ENCODE measurements at places on chromosomes 12 and 14.

DNA sequence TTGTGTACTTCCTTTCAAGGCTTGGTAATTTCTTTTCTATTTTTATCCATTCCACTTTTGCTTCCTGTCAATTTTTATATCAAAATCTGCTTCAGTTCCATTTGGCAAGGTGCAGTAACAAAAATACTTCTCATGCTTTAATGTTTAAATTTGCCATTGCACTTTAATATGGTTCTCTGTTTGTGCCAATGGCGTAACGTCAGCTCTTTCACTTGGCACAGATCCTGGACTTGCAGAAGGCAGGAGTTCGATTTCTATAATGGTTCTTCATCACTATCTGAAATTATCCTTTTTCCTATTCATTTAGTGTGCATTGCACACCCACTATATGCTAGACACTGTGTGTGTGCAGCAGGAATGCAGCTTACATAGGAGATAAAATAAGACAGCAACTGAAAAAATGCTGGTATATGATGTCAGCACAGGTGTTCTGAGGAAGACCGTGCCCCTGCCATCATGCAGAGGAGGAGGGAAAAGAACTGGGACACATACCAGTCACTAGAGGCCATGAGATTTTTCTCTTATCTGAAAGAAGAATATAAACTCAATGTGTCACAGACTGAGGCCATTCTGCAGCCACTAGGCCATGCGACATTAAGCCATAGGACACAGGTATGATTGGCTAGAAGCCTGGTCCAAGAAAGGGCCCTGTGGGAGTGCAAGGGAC is 298.2 kb downstream of the RPAP3 start:
- DNase-seq: no peak

DNA sequence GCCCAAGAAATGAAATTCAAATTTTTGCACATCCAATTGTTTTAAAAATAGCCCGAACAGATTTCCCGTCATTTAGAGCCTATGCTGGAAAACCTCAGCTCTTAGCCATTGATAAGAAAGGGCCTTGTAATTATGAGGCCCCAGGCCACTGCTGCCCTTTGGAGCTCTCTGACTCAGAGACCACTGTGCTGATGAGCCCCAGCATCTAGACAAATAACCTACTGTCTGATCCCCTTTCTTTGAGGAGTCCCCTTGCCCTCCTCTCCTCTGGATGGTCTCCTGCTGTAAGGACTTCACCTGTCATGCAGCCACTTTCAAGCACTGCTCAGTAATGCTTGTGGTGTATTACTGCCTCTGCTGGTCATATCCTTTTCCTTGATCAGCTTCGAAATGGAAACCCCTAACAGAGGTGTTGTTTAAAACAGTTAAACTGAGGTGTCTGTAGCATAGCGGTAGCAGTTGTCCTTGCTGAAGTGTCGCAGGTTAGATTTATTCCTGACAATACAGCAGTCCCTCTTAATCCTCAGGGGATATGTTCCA is 159.9 kb upstream of the SRRM4 start:
- DNase-seq: no peak

GRCh38 chr14:74491956-74492775 is 939 bp downstream of the NPC2 start:
- no peak for DNase-seq

GRCh38 chr12:101838628-101839323 is 8.0 kb upstream of the GNPTAB start:
- DNase-seq: no peak

GRCh38 chr12:123748161-123748560 is 13.9 kb upstream of the DNAH10 start:
- no peak for DNase-seq

- DNase-seq: no peak
These were observed 2.9 kb downstream of the RFX4 start for GRCh38 chr12:106585521-106586277.

DNA sequence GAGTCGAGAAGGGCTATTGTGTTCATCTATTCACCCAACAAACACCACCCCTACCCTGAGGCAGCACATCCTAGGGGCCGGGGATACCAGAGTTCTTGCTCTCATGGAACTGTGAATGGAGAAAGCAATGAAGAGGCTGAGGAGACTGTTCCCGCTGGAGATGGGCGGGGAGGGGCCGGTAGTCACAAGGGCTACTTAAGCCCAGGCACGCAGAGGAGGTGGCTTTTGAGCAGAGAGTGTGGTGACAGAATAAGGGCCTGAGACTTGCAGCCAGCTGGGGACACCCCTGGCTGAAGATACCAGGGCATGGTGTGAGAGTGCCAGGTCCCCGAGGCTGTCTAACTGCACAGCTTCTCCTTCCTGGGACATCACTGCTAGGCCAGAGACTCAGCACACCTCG is 114.1 kb upstream of the EVL start:
- DNase-seq: no peak

GRCh38 chr12:119843100-119843499 is 34.0 kb downstream of the CIT start:
- DNase-seq: no peak

- no peak for DNase-seq
These were observed 26.4 kb downstream of the NOS1 start for GRCh38 chr12:117334855-117335587.

DNA sequence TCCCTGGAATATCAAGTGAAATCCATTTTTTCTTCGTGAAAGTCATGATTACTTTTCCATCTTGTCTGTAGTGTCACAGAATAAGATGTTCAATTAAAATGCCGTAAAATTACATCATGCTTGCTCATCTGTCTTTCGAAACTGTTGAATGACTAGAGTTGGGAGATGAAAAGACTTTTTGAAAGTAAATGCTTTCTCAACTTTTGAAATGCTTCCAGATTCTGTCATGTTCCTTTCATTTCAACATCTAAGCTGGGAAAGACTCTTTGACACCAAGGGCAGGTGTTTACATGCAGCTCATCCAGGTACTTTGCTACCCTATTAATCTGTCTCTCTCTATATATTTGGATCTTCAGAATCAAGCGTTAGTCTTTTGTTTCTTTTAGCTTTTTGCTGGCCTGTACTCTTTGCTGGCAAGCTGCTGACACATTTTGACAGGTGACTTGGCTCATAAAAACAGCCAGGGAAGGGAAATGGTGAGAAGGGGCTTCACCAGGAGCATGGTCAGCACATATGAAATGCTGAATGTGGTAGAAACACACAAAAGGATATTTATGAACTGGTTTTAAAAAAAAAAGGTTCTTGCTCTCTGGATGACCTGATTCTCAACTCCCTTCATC is 77.0 kb upstream of the METAP2 start:
- no peak for DNase-seq

- no peak for DNase-seq
These were observed 73.4 kb downstream of the C12orf42 start for GRCh38 chr12:103422328-103422727.

DNA sequence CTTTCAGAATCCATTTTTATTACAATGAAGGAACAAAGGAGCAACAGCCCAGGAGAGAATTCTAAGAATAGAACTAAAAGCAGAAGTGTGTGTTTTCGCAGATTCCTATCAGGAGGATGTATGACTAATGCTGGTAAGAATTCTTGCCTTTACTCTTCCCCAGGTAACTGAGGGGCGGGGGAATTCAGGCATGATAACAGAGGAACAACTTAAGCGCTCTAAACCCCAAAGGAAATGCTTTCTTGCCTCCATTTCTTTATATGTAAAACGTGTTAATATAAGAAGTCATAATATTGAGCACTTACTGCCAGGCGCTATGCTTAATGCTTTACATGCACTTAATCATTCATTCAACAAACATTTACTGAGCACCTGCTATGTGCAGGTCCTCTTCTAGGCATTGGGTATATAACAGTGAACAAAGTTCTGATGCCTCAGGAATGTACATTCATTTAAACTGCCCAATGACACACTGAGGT is 4.5 kb downstream of the HCAR1 start:
- no peak for DNase-seq

DNA sequence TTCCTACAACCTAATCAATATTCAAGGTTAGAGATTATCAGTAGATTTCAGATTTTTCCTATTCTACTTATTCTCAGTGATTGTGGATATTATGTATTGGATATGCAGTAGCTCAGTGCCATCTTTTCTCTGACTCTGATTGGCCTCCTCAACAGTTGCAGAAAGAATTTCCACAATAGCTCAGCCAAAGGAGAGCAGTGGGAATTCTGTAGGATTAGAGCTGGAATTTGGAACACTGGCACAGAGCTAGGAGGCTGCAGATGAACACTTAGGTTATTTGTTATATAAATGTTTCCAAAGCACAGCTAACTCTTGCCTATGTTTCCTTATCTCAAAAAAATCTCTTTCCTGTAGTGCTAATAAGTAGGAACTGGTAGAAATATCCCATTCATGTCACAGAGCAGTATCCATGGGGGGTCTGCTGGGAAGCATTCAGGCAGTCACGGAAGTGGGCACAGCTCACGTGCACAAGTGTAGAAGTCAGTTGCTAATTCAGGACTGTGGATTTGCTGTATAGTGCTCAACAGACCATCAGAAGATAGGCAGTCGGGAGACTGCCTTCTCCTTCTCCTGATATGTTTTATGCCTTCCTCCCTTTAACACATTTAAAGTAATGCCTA is 116.2 kb upstream of the TMEM260 start:
- no peak for DNase-seq

GRCh38 chr12:79897617-79898016 is 37.3 kb downstream of the PPP1R12A start:
- DNase-seq: no peak

GRCh38 chr12:10189653-10190052 is 10.8 kb downstream of the TMEM52B start:
- DNase-seq: no peak

DNA sequence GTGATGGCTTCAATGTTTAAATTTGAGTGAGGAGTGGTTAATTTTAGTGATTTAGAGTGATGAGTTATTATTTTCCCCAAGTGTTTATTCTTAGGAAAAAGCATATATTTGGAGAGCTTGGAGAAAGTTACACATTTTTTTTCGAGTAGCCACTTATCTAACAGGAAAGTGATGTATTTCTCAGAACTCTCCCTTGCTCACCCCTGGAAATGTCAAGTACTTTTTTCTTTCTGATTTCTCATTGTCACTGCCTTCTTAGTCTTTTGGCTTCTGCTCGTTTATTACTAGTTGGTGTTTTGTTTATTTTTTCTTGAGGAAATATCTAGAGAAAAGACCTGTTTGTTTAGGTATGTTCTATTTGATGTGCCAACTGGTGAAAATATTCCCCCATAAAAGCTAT is 58.8 kb downstream of the AEBP2 start:
- DNase-seq: no peak

DNA sequence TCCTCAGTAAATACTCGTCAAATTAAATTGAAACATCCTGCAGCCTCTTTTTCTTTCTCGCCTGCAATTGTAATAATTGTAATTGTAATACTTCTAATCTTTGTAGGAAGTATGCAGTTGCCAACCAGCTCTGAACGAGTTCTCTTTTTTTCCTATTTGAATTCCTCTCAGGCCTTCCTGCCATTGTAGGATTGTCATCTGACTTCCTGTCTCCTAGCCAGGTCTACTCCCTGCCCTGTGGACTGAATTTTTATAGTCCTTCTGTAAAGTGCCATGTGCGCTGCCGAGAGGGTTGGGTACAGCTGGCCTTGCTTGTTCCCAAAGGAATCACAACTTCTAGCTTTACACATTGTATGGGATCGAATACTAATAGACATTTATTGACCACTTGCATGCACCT is 183.3 kb downstream of the SSPN start:
- no peak for DNase-seq

- DNase-seq: no peak
These were observed 390.1 kb downstream of the KCNH5 start for GRCh38 chr14:62655166-62655565.

GRCh38 chr12:72282721-72283120 is 10.6 kb downstream of the TRHDE start:
- no peak for DNase-seq

DNA sequence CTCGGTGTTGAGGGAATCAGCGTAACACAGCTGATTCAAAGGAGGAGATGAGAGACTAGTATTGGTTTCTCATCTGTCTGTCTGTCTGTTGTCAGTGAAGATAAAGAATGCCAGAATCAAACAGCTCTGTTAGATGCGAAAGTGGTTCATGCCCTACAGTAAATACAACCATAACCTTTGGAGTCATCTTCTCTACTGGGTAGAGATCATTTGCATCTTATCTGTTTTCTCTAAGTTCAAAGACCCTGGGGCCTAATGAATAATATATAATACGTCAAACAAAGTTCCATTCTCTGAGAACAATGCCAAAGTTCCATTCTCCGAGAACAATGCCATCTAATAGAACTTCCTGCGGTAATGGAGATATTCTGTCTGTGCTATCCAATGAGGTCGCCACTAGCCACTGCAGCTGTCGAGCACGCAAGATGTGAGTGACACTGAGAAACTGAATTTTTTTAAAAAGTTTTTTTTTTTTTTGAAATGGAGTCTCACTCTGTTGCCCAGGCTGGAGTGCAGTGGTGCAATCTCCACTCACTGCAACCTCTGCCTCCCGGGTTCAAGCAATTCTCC is 6.6 kb downstream of the IL31 start:
- no peak for DNase-seq

DNA sequence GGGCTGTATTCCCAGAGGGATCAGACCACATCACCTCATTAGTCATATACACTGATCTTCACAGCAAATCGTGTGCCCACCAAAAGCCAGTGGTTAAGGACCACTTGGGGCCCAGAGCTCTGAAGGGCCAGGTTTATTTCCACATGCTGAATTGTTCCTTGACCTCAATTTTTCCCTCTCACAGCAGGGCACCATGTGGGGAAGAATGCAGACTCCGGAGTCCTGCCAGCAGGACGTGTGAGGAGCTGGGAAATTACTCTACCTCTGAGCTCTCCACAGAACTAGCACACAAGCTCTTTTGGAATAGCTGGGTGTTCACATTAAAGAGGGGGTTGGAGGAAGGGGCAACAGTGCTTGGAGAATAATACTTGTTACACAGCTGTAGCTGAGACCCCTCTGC is 57.6 kb upstream of the SEL1L start:
- DNase-seq: no peak

GRCh38 chr12:79451978-79452377 is 238.8 kb downstream of the PAWR start:
- no peak for DNase-seq

DNA sequence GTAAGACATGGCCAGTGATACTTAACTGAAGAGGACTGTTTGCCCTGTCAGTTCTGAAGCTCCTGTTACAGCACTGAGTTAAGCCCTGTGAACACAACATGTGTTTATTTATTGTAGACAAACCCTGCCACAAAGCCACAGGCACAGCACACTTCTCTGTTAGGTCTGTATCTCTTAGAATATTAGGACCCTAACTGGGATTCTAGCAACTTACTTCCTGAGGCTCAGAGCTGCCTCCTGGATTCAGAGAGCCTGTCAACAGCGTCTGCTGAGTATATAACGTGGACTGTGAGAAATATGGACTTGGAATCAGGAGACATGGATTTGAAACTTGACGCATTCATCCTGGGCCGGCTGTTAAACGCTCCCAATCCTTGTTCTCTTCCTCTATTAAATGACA is 135.0 kb upstream of the HIF1A start:
- no peak for DNase-seq

DNA sequence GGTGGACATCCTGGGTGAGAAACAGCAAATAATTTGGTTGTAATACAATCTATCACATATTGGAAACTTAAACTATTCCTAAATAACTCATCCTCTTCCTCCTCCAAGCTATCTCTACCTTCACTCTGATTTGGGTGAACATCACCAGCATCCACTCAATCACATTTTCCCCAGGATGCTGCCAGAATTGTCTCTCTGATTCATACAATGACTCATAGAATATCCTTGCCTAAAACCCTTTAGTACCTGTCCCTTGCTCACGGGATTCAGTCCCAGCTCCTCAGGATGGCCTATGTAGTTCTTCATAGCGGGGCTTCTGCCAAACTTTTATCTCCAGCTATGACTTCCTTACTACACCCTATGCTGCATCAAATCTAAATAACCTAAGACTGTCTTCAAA is 146.8 kb downstream of the EMP1 start:
- DNase-seq: no peak

GRCh38 chr14:51079085-51079484 is 15.8 kb downstream of the TRIM9 start:
- no peak for DNase-seq
